Activated naive CD4-positive, alpha-beta T cell treated with anti-CD3 and anti-CD28 coated beads, Interleukin-2, amount 50 U/mL, for 16 hours (primary cell): ENCODE measurements at places on chromosomes 12 and 14.
A peak's percentile ranks its signal among the peaks of the same experiment; 100 is the strongest.

DNA sequence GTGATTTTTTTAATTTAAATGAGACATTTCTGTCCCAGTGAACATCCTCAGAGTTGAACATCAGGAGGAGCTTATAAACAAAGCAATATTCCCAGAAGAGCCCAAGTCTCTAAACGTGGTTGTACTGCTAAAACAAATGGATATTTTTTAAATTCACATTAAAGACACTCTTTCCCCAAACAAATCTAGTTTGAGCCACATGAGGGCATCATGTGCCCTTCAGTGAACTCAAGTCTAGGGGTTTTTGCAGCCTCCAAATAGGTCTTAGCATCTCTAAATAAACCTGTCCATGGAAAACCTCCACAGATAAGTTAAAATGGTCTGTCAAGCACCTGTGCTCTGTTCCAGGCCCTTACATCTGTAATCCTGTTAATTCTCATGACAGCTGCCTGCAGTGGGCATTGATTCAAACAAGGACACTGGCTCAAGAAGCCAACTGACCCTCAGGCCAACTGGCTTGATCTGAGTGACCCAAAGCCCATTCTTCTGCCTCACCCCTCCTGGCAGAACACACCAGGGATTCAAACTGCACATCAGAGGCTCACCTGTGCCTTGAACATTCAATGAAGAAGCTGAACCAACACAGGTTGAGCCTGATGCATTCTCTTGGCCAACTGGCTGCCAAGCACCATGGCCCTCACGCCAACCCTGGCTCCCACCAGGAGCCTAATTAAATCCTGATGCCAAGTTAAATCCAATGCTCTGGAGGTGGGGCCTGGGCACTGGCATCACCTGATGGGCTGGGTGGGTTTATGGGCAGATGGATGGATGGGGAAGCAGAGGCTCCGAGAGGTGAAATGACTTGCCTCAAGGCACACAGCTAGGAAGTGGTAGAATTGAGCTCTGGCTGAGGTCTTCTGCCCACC is 8.6 kb downstream of the ISCU start:
- no peak for DNase-seq

- no peak for DNase-seq
Measured at GRCh38 chr12:112031472-112031871, 18.2 kb downstream of the ERP29 start.

- DNase-seq = no peak
Measured at GRCh38 chr14:93693914-93694313, 94.4 kb downstream of the PRIMA1 start.

DNA sequence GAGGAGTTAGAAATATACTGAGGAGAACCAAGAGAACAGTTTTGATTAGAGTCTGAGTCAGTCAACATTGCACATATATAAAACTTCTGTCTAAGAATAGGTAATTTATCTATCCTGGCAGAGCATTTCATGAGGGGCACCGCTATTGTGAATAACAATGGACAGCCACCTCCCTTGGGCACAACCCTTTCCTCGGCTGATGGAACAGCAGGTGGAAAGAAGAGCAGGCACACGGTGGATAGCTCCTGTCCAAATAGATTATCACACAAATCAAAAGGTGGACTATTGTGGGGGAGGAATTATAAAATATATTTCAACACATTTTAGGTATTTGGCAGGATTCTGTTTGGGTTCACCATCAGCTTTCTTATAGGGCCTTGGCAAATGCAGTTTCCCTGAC is 84.0 kb upstream of the PTPRB start:
- DNase-seq = no peak

DNA sequence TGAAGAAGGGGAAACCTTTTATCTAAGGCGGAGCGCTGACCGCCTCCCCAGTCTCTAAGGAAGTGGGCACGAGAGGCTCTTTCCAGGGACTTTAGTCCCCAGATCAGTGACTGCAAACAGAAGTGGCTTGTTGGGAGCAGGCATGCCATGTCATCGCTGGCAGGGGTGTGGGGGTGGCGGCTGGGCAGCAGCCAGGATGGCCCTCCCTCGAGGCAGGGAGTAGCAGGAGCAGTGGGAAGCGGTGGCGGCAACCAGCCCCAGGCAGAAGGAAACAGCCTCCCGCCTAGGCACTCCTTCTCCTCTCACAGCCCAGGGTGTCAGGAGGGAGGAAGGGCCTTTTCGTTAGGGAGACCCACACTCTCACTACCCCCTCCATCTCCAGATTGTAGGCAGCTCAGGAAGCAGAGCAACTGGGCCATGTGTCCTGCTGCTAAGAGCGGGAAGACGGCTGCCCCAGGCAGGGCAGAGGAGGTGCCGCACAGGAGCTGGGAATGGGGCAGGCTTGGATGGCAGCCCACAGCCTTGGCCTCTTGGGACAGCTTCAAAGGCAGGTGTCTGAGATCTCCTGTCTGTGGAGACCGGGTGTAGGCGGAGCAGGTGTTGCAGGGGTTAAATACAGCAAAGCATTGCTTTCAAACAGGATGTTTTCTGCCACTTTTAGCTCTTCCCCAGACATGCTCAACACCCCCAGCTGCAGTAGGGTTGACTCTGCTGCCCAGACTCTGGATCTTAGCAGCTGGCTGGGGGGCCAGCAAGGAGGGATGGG is 21.8 kb downstream of the VDR start:
- DNase-seq = peak; percentile 50

- DNase-seq = no peak
Measured at GRCh38 chr12:79174626-79175025, 310.1 kb downstream of the SYT1 start.

GRCh38 chr12:26295001-26295400 is 99.6 kb downstream of the SSPN start:
- no peak for DNase-seq

DNA sequence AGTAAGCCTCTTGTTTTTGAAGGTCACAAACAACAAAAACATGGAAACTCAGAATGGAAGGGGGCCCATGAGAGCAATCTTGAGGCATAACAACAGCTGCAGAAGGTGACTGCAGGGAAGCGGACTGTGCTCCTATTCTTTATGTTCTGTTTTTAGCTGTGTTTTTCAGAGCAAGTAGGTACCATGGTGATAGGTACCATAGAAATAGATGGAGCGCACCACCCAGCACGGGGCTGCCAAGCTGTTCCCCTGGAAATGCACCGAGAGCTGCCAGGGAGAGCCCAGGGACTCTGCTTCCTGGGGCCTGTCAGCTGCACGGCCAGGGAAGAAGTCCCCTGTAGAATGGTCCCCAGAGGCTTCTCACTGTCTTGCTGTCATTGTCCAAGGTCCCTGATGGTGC is 32.8 kb downstream of the DGLUCY start:
- DNase-seq = no peak

DNA sequence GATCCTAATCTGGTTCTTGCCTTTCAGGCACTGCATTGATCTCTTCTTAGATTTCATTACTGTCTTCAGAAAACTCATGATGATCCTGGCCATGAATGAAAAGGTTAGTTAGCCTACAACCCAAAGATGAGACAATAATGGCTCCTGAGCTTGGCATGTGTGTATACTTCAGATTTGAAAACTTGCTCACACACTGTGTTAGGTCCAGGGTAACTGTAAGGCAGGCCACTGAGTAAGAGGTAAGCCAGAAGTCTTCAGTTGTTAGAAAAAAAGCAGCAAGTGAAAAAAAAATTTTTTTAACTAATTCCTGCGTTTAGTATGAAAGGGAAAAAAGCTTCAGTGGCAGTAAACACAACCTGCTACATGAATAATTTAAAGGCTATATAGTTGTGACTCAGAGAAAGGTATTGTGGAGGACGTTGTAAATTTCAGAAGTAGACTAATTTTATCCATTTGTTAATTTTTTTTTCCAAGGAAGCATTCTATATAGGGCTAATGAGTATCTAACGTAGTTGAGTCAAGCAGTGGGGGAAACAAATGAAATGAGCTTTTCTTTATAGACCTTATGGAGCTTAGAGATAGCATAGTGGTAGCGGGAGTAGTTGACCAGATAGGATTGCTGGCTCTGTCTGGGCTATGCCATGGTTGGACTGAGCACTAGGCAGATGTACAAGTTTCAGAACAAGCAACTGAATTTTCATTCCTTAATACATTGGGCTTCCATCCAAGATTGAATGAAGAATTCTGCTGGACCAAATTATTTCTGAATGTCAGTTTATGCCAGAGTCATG is 20.5 kb downstream of the TMBIM6 start:
- DNase-seq = no peak

GRCh38 chr14:90398315-90398839 is 1.5 kb downstream of the CALM1 start:
- DNase-seq = peak; percentile 62

DNA sequence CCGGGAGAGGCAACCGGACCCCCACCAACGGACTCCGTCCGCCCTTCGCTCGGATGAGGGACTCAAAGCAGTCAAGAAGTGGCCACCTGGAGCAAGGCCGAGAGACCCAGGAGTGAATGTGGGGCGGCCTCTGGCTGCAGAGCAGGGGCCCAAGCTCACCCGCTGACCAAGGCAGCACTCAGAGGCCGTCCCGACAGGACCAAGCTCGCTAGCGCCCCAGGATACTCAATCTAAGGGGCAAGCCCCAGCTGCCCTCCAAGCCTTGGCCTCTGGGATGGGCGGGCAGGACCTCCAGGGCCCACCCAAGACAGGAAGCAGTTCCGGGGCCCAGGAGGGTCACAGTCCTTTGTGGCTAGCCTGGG is 936 bp downstream of the AKT1 start:
- no peak for DNase-seq

- no peak for DNase-seq
Measured at GRCh38 chr12:65761301-65761700, 63.0 kb upstream of the HMGA2 start.

DNA sequence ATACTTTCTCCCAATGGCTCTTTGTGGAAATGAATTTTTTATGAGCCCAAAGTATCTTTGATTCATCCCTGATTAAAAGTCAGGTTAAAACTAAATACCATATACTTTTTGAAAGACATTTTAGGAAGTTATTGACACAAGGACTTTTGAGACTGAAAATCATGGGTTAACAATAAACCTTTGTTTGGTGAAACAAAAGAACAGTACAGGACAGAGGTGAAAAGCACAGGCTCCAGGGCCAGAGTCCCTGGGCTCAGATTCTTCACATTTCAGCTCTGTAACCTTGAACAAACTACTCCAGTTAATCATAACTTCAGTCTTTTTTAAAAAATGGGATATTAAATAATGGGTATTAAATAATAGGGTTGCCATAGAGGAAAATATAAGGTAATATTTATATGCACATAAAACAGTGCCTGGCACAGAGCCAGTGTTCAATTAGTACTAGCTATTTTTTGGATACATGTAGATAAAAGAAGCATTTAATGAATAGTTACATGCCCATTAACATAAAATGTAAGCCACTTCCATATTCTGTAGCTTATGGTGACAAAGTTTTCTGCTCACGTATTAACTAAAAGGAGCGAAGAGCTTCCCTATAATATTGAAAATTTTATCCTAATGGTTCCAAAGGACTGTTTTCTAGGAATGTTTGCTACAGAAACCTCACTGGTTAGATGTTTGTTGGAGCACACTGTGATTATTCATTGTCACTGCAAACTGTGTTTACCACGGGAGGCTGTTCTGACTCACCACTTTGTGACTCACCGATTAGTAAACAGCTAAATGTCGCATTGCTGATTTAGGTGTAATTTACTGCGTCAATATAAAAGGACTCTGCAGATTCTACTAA is 255.4 kb downstream of the DAD1 start:
- no peak for DNase-seq

DNA sequence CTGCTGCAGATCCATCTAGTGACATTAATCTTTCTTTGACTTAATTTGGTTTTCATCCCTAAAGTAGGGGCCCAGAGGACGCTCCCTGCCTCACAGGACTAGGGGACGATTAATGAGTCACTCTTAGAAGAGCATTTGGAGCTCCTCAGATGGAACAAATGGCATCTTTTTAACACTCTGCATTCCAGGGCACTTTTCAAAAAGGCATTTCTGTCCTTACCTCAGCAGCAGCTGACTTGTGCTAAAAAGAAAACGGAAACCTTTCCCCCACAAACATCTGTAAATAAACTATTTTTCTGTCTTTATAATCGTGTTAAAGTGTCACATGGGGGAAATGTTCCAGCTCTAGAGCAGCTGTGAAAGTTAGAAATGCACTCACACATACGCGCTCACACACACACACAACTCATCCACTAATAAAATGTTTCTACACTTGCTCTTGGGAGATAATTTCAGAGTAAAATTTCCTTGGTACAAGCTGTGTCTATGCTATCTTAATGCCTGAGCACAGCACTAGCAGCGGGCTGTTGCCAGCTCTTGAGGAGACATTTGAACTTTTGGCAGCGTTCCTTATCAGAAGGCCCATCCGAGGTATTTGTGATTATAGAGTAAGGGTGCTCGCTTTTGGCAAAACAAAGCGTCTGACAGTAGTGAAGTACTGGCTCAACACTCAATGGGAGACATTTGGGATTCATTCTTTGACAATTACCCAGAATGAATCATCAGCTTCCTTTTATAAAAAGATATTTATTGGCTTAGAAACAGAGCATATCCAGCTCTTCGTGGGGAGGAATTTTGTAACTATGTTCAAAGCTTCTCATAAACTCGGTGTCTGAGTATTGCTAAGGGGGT is 141.3 kb downstream of the PLXNC1 start:
- no peak for DNase-seq
